NCI-H146 (cell line): ENCODE measurements at places on chromosomes 1 and 21.

- no peak for DNase-seq
Measured at GRCh38 chr1:58789322-58789856, 5.5 kb upstream of the JUN start.

- DNase-seq: no peak
Measured at GRCh38 chr1:116850436-116850835, 59.3 kb upstream of the PTGFRN start.

GRCh38 chr21:27329255-27329851 is 362.5 kb upstream of the ADAMTS5 start:
- DNase-seq: no peak

DNA sequence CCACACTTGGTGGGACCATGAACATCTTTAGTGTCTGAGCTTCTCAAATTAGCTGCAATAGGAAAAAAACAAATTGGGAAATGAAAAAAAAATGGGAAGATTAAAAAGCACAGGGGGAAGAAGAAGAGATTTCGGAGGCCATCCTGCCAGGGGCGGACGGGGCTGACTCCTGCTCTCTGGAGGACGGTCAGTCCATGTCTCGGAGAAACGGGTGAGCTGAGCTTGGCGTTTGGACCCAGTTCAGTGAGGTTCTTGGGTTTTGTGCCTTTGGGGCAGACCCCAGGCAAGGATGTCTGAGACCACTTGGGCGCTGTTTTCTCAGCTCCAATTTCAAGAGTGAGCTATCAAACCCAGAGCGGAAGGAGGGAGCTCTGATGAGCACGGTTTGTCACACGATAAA is 123.9 kb downstream of the PRDM2 start:
- no peak for DNase-seq

- DNase-seq: no peak
Measured at GRCh38 chr1:40851643-40852042, 10.5 kb downstream of the CITED4 start.

DNA sequence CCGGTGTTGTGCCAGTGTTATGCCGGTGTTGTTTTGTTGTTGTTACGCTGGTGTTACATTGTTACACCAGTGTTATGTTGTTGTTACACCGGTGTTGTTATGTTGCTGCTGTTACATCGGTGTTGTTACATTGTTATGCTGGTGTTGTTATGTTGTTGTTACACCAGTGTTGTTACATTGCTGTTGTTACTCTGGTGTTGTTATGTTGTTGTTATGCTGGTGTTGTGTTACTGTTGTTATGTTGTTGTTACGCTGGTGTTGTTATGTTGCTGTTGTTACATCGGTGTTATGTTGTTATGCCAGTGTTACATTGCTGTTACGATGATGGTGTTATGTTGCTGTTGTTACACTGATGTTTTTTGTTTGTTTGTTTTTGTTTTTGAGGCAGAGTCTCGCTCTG is 24.1 kb downstream of the H6PD start:
- no peak for DNase-seq

DNA sequence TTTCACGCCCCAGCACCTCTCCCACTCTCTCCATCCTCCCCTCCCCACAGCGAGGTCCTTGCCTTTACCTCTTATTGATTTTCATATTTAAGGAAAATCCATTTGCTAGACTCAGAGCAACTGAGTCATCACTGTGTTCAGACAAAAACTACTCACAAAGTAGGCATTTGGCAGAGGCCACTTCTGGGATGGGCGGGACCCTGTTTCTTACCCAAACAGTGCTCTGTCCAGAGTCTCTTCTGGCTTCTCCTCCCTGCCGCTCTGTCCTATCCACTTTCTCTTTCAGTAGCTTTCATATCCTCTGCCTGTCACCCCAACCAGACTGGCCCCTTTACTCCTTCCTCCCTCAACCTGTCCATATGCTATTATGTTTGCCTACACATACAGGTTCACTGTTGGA is 2.4 kb upstream of the NAV1 start:
- DNase-seq: no peak

DNA sequence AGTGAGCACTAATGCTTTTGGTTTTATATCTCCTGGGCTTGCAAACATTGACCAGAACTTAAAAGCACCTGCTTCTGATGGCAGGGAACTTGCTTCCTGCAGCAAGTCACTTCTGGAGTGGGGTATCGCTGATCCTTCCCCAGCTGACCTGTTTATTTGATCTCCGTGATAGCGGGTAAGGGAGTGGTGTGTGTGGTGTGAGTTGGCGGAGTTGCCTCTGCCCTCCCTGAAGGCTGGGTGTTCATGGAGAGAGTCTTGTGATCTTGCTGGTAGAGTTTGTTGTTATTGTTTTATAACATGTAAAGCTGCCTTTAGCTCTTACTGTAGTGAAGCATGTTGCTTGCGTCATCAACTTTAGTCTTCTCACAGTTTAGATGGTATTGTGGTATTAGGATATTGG is 3.9 kb downstream of the MFN2 start:
- DNase-seq: no peak

- DNase-seq: no peak
Measured at GRCh38 chr1:36400514-36400824, 2.8 kb upstream of the LSM10 start.

DNA sequence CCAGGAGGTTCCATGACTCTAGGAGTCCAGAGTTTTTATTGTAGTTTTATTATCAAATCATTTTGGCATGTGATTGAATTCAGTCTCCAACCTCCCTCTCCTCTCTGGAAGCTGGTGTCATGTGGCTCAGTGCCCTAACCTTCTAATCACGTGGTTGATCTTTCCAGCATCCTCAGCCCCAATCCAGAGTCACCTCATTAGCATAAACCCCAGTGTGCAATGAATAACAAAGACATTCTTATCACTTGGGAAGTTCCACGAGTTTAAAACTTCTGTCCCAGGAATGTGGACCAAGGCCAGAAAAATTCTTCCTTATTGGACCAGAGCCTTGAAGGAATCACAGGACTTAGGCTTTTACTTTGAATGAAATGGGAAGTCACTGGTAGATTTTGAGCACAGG is 52.2 kb downstream of the KIRREL1 start:
- DNase-seq: no peak

- no peak for DNase-seq
Measured at GRCh38 chr1:17663646-17664045, 91.5 kb upstream of the ACTL8 start.

DNA sequence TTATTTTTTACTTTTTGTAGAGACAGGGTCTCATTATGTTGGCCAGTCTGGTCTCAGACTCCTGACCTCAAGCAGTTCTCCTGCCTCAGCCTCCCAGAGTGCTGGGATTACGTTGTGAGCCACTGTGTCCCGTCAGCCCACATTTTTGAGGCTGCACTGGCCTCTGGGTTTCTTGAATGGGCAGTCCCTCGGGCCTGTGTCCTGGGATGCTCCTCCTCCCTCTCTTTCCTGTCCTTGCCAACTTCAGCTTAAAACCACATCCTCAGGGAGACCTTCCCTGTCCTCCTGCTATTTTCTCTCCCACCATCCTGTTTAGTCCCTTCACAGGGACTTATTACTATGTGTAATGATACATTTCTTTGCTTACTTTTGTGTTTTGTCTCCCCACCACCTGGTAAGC is 31.4 kb upstream of the LYST start:
- no peak for DNase-seq

DNA sequence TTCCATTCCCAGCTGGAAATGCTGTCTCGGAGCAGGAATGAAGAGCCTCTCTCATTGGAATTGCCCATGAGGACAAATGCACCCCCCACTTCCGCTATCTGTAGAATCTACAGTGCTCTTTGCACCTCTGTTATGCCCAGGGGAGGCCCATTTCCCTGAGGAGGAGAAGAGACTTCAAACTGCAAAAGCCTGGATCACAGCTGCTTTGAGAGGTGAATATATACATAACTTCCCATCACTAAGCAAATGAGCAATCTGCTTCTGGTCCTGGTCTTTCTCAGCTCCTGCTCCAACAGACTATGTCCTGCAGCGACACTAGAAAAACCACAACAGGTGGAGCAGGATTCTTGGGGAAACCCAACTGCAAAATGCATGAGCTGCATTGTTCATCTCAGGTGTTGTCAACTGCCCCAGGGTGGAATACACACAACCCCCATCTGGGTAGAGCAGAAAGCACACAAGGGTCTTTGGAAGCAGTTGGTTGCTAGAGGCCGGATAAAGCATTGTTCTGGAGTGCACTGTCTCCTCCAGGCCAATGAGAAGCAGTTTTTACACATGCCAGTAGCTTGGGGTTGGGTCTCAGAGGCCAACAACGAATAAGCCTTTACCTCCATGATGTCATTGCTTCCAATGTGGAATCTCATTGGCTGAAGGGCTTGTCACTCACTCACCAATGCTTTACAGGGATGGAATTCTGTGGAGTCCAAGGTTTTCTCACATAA is 67.7 kb upstream of the RAB4A start:
- peak; percentile 13 for DNase-seq

GRCh38 chr1:217137210-217137881 is 414.1 kb upstream of the ESRRG start:
- DNase-seq: no peak
